ENCODE measurements at places on chromosomes 1 and 21.

DNA sequence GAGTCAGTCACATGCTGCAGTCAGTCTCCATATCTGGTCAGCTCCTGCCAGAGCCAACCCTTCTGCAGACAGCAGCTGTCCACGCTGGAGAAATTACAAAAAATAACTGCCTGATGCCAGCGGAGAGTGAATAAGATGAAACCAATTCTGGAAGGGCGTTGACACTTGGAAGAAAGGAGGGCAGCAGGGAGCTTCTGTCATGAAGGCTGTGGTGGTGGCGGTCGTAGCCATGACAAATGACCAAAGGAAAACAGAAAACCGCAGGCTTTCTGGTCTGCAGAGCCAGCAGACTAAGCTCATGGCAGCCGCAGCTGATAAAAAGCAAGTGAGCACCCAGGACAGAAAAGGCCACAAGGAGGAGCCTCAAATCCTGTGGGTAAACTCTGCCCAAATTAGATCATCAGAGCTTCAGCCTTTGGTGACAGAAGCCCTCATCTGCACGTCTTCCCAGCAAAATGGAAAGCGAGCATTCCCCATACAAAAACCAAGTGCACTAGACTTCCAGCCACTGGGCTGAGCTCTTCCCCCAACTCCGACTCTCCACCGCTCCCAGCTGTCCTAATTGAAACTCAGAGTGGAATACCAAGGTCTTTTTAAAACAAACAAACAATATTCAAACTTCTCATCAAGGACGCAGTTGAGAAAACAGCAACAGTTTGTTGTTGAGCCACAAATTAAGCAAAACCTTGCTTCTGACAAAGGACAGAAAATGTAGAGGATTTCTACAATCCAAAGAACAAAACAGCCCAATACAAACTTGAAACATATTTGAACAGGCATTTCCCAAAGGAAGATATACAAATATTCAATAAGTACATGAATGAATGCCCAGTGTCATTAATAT lies 28.7 kb downstream of the RSPH1 start:
- DNase-seq, result no peak

DNA sequence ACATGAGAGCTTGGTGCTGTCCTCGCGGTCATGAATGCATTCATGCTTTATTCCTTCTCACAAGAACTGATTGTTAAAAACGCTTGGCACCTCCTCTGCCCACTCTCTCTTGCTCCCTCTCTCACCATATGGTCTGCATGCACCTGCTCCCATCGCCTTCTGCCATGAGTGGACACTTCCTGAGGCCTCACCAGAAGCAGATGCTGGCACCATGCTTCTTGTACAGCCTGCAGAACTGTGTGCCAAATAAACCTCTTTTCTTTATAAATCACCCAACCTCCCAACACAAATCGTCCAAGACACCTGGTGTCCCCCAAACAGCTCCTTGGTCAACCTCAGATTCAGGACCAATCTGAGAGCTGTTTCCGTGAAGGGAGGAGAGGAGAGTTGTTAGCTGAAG lies 43.3 kb upstream of the PCBP3 start:
- no peak for DNase-seq

- no peak for DNase-seq
Observed at GRCh38 chr1:117070124-117070523, 10.0 kb downstream of the TTF2 start.

- DNase-seq, result no peak
Observed at GRCh38 chr1:204821476-204821875, 49.2 kb upstream of the NFASC start.

- no peak for DNase-seq
Observed at GRCh38 chr1:110786802-110787327, 86.1 kb upstream of the CD53 start.

DNA sequence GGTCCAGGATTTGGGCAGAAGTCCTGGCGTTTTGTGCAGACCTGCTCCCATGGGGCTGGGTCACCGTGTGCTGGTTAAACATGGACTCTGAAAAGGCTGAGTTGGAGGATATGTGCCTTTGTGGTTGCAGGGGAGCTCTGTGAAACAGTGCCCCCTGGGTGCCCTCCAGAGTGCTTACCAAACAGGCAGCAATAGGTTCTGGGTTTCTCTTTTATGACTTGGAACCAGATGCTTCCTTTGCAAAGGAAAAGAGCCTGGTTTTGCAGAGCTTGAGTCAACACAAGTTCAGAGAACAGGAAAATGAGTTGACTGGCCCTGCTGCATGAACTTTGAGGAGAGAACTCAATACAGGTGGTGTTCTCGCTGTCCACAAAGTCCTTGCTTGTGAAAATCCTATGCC lies 288.9 kb downstream of the TM2D1 start:
- DNase-seq, result no peak

DNA sequence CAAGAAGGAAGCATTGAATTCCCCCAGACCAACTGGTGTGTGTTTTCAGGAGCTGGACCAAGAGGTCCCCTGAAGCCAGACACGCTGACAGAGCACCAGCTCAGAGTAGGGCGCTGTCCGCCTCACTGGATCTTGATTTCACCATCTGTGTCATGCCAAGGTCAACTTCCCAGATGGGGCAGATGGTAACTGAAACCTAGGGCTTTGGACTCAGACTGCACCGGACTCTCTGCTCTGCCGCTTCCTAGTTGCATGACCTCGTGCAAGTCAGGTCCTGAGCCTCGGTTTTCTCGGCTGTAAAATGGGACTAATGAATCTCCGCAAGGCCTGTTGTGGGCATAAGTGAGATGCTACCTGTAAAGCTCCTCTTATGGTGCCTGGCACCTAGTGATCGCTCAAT lies 17.9 kb upstream of the CASZ1 start:
- no peak for DNase-seq

DNA sequence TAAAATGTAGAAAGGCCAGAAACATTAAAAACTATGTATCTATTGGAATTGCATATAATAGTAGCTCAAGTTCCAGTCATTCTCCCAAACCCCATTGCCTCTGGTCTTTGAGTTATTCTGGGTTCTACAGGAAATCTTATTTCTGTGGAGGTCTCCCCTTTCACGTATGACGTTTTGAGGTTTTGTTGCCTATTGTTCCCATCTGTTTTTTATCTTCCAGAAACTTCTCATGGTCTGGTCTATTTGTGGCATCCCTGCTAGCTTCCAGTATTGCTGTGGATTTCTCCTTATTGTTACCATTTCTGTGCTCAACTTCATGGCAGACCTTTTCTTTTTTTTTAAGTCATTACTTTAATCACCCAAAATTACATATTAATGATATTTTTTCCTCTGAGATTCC lies 43.3 kb downstream of the DTL start:
- DNase-seq, result no peak

DNA sequence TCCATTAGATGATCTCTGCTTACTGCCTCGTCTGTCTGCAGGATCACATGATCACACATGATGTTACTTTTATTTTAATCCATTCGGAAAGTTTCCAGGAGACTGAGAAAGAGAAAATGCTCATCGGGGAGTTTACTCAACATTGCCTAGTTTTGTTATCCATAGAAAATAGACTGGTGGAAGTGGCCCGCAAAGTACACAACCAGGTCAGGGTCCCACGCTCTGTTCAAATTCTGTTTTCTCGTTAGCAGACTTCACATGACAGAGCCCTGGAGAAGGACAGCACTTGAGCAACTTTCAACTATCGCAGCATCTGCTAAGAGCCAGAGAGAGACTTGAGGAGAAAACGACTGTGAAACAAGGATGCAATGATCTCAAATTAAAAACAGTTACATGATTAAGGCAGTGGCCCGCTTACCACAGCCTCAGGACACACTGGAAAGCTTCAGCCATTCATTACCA lies 44.2 kb downstream of the ADAMTS1 start:
- DNase-seq, result no peak

- DNase-seq, result no peak
Observed at GRCh38 chr1:151733126-151733525, 11.8 kb downstream of the RIIAD1 start.

- DNase-seq, result no peak
Observed at GRCh38 chr1:109634771-109635750, 15.4 kb downstream of the AMPD2 start.

DNA sequence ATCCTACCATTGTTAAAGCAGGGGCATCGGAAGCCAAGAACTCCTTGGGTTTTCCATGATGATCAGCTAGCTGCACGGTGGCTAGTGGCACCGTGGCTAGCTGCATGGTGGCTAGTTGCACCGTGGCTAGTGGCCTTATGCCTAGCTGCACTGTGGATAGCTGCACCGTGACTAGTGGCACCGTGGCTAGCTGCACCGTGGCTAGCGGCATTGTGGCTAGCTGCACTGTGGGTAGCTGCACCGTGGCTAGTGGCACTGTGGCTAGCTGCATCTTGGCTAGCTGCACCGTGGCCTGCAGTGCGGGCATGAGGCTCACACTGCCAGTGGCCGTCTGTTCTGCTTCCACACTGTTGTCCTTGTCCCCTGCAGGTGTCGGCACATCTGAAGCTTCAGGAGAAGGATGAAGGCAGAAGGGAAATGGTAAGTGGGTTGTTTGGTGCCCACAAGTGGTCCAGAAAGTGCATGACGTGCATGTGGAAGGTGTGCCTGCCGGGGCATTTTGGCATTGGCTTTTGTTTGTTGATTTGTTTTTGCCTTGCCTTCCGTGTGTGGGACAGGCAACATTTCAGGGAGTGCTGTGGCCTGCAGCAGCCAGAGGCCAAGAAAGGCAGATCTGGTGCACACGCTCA lies 38.6 kb downstream of the TFF3 start:
- no peak for DNase-seq

DNA sequence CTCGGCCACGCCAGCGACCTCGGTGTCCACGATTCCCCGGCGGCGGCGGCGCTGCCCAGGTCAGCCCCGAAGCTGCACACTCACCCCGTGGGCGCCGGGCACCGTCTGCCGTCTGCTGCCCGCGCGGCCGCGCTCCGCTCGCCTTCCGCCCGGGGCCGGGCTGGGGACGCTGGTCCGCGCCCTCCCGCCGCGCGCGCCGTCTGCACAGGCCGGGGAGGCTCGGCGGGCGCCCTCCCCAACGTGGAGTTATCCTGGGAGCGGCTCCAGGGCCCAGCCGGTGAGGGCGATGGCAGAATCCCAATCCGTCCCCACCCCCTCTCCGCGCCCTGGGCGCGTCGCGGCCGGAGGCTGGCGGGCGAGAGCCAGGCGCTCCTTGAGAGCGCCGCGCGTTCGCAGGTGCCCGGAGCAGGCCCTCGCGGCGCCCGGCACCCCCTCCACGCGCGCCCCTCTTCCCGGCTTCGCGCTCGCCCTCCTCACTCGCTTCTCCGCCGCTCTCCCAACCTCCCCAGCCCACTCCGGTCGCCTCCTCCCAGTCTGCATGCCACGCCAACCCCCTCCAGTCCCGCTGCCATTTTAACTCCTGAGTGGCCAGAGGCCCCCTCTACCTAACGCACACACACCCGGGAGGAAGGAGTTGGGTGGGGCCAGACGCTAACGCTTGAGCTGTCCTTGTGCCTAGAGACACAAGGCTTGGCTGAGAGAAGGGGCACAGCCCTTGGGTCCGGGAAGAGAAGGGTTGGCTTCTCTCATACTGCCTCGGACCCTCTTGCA lies at the start of gene LRRN2:
TSS of gene LRRN2 (minus strand) at position 503 of the 771 bp plus-strand sequence. CDS start 65,746 bp downstream, outside the sequence.
- peak; percentile 80 for DNase-seq

- DNase-seq, result no peak
Observed at GRCh38 chr1:203621559-203622262, 4.9 kb upstream of the ATP2B4 start.

DNA sequence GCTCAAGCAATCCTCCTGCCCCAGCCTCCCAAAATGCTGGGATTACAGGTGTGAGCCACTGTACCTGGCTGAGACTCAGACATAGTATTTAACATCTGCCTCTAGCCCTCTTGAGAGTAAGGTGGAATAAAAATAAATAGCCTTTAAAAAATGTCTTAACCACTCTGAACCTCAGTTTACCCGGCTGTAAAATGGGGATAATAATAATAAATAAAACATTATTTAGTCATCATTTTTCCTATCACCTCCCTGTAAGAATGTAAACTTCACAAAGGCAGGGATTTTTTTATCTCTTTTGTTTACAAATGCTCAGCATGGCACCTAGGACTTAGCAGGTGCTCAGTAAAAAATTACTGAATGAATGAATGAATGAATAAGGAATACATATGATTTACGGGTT lies 17.2 kb downstream of the EPHB2 start:
- no peak for DNase-seq

- DNase-seq, result no peak
Observed at GRCh38 chr21:38661197-38661871, 144.4 kb upstream of the ETS2 start.

- DNase-seq, result no peak
Observed at GRCh38 chr1:86487131-86487810, 18.5 kb downstream of the CLCA1 start.

DNA sequence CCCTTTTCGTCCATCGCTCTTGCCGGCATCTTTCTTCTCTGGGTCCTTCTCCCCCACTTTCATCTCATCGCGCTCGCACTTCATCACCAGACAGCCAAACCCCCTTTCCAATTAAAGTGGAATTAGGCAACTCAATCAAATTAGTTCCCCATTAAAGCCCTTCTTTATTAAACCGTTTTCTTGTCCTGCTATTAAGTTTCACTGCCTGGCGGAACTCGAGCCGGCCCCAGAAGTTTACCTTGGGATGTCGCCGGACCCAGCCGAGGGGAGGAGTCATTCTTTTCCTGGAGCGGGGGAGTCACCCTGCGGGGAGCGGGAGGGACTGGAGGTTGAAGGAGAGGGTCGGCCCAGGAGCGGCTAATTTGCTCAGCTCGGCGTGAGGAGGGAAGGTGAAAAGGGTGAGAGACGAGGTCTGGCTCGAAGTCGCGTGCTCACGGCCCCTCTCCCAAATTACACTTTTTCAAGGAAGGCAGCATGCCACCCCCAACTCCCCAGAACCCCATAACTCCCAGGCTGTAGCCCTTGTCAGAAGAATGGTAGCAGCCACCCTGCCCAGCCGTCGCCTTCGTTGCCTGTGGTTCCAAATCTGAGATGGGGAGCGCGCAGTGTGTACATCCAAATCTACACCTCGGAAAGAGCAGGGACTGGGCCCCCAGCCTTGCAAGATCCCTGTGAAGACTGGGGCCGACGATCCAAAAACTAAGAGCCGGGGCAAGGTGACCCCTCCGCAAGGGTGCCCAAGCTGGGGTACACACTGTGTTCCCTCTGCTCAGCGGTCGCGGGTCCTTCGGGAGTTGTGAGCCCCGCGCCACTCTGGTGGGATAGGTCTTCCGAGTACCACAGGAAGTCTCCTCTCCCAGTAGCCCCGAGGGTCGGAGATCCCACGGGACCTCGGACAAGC lies 6.4 kb downstream of the DMRTA2 start:
- DNase-seq, result no peak

GRCh38 chr1:172529304-172529703 lies 3.6 kb upstream of the SUCO start:
- no peak for DNase-seq

DNA sequence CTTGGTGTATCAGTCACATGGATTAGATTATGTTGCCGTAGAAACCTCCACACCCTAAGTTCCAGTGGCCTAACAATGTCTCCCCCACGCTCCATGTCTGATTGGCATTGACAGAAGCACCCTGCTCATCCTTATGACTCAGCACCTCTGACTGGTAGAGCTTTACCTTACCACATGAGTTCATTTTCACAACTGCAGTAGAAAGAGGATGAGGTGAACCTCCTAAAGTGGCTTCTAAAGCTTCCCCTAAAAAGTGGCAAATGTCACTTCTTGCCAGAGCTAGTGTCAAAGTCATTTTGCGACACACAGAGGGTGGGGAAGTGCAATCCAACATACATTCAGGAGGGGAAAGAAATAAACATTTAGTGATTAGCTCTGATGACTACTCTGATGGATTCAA lies 30.6 kb upstream of the LYPD8 start:
- no peak for DNase-seq

GRCh38 chr1:59012378-59012777 lies 228.5 kb upstream of the JUN start:
- DNase-seq, result no peak

GRCh38 chr1:24415910-24416665 lies 486 bp downstream of the NIPAL3 start:
- DNase-seq, result no peak

GRCh38 chr1:25080294-25081209 lies 150.5 kb upstream of the RUNX3 start:
- no peak for DNase-seq

- peak; percentile 82 for DNase-seq
Observed at GRCh38 chr1:55021942-55022546, 17.3 kb upstream of the PCSK9 start.

Data from D721Med (cell line).